ENCODE measurements at places on chromosomes 6 and 20.

GRCh38 chr6:146917182-146917581 is 287.0 kb upstream of the STXBP5 start:
- no peak for DNase-seq
- no peaks in the 10 kb centered on the region for H3K36me3 ChIP-seq
- peaks cover 12% of the 10 kb centered on the region for H3K4me1 ChIP-seq
- no peak overlapping the region for H3K4me3 ChIP-seq

GRCh38 chr6:166626177-166627032 is 646 bp downstream of the RPS6KA2 start:
- peak overlapping the region; percentile 90 for H3K27ac ChIP-seq
- no peaks in the 10 kb centered on the region for H3K36me3 ChIP-seq
- H3K4me1 ChIP-seq, result peaks cover 42% of the 10 kb centered on the region
- DNase-seq, result peak; percentile 77
- H3K27me3 ChIP-seq, result no peaks in the 10 kb centered on the region

- H3K4me3 ChIP-seq, result no peak overlapping the region
- no peaks in the 10 kb centered on the region for H3K4me1 ChIP-seq
- no peak overlapping the region for H3K27ac ChIP-seq
- peaks cover 43% of the 10 kb centered on the region for H3K27me3 ChIP-seq
Measured at GRCh38 chr20:63092660-63093215, 86.0 kb upstream of the BHLHE23 start.

DNA sequence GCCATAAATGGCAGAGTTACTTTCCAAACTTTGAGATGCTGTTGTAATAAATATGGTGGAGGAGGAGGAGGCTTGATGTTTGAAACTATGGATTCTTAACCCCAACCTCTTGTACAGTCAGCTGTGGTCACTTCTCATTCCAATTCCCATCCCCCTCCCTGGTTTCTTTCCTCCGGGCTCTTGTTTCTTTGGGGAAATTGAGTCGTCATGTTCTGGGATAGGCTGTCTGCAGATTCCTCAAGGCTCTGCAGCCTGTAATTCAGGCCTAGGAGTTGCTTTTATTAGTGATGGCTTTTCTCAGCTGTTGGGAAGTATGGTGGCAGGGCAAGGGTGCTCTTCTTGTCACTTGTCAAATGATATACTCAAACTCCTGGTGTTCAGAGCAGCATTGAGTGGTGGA is 2.6 kb downstream of the PTK7 start:
- H3K4me3 ChIP-seq, result no peak overlapping the region
- no peaks in the 10 kb centered on the region for H3K27me3 ChIP-seq
- H3K4me1 ChIP-seq, result peaks cover 14% of the 10 kb centered on the region
- DNase-seq, result no peak
- H3K36me3 ChIP-seq, result no peaks in the 10 kb centered on the region

- no peak for DNase-seq
- no peaks in the 10 kb centered on the region for H3K36me3 ChIP-seq
- no peak overlapping the region for H3K4me3 ChIP-seq
- peaks cover 8% of the 10 kb centered on the region for H3K27me3 ChIP-seq
- peaks cover 3% of the 10 kb centered on the region for H3K4me1 ChIP-seq
Measured at GRCh38 chr6:10891960-10892359, 5.1 kb downstream of the SYCP2L start.

DNA sequence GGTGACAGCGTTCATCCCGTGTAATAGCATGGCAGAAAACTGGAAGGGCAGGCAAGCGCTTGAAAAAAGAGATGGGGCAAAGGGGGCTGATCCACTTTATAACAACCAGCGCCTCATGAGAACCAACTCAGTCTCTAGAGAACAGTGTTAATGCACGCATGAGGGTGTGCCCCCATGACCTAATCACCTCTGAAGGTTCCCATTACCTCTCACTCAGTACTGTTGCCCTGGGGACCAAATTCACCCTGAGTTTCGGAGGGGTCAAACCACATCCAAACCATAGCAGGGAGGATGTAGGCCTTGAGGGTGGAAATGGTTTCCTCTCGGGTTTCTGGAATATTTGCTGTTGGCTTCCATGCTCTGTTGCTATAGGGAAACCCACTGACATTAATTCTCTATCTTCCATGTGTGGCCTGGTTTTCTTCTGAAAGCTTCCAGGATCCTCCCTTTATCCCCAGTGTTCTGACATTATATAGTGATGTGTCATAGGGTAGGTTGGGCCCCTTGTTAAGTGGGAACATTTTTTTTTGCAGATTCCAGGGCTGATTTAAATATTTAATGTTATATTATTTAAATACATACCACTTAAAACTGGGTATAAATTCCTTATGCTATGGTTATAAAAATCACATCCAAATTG is 65.2 kb downstream of the PPP1R14C start:
- H3K4me3 ChIP-seq, result no peak overlapping the region
- peaks cover 5% of the 10 kb centered on the region for H3K4me1 ChIP-seq
- no peak for DNase-seq
- H3K36me3 ChIP-seq, result no peaks in the 10 kb centered on the region
- H3K27me3 ChIP-seq, result no peaks in the 10 kb centered on the region
- no peak overlapping the region for H3K27ac ChIP-seq

DNA sequence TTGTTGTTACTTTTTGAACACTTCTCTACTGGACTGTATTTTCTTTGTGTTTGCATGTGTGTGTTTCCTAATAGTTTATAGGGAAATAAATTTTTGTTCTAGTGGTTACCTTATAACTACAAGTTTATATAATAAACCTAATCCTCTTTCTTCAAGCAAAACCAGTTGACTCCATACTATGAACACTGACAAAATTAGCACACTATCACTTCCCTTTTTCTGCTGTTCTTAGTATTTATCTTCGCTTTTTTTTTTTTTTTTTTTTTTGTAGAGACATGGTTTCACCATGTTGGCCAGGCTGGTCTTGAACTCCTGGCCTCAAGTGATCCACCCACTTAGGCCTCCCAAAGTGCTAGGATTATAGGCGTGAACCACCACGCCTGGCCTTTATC is 25.0 kb upstream of the C6orf62 start:
- H3K27me3 ChIP-seq, result no peaks in the 10 kb centered on the region
- no peak for DNase-seq
- H3K4me1 ChIP-seq, result no peaks in the 10 kb centered on the region
- H3K4me3 ChIP-seq, result no peak overlapping the region

DNA sequence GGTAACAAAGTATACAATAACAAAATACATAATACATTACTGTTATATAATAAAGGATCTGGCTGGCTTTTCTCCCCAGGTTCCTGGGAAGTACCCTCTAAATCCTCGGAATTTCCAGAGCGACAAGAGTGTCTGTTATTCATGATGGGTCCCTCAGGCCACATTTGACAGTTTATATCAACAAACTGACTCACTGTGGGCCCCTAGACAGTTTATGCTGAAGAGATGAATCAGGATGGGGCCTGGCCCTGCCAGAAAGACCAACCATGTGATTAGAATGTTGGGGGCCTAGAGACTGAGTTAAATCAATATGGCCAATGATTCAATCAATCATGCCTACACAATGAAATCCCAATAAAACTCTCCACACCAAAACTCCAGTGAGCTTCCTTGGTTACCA is 13.5 kb downstream of the USP45 start:
- H3K27ac ChIP-seq, result no peak overlapping the region
- H3K4me3 ChIP-seq, result no peak overlapping the region
- peaks cover 39% of the 10 kb centered on the region for H3K36me3 ChIP-seq
- DNase-seq, result no peak
- peaks cover 6% of the 10 kb centered on the region for H3K4me1 ChIP-seq

DNA sequence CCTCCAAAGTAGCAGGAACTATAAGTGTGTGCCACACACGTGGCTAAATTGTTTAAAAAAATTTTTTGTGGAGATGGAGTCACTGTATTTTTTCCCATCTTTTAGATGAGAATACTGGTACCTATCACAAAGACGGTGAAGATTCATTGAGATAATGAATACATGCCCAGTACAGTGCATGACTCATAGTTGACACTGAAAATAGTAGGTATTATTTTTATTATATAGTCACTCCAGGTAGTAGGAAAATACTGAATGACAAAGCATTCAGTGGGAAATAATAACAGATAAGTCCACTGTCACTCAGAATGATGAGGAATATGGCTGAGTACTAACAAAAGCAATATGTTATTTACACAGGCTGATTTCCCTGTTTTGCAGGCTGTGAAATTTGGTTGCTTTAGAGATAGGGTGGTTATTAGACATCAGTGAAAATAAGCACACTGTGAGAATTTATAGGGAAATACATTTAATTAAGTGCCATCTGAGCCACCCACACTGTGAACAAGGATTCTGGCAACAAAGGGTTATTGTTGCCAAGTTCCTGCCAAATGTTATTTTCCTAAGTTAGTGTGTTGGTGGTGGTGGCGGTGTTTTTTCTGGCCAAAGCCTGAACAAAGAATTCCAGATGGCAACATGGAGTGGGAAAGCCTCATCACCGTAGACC is 129.8 kb upstream of the FOXQ1 start:
- no peak for DNase-seq
- no peaks in the 10 kb centered on the region for H3K4me1 ChIP-seq
- H3K27me3 ChIP-seq, result no peaks in the 10 kb centered on the region
- H3K4me3 ChIP-seq, result no peak overlapping the region
- H3K36me3 ChIP-seq, result no peaks in the 10 kb centered on the region
- no peak overlapping the region for H3K27ac ChIP-seq

- H3K36me3 ChIP-seq, result no peaks in the 10 kb centered on the region
- H3K27me3 ChIP-seq, result no peaks in the 10 kb centered on the region
- DNase-seq, result no peak
- no peak overlapping the region for H3K4me3 ChIP-seq
- no peak overlapping the region for H3K27ac ChIP-seq
Measured at GRCh38 chr20:36320261-36320897, 14.2 kb downstream of the DLGAP4 start.

DNA sequence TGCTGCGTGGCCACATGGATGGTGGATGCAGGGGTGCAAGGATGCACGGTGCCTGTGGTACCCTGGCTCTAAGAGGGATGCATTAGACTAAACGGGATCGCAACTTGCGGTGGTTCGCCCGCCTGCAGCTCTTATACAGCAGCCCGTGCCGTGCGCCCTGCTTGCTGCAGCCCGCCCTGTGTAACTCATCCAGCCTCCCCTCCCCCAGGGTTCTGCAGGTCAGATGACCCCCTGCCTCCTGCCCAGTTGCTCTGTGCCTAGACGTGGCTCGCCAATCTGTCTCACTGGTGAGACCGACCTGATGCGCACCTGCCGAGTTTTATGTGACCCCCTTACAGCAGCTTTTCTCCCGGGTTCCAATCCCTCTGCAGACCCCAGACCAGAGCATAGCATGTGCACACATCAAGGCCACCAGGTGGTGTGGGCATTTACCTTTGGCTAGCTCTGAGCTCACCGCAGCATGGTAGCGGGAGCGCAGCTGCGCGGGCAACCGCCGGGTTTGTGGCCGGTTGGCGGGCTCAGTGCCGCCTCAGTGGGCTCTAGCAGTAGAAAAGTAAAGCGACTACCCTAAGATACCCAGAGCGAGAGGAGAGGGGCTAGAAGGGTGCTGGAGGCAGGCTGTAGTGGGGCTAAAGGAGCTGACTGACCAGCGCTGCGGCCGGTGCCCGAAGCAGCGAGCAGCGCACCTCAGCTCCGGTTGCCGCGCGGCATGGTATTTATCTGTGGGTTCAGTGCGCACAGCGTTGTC is 693 bp upstream of the GNAS-AS1 start:
- no peaks in the 10 kb centered on the region for H3K36me3 ChIP-seq
- H3K4me1 ChIP-seq, result peaks cover 3% of the 10 kb centered on the region
- peaks cover 74% of the 10 kb centered on the region for H3K27me3 ChIP-seq
- no peak overlapping the region for H3K27ac ChIP-seq

GRCh38 chr20:24610341-24611115 is 141.1 kb downstream of the SYNDIG1 start:
- no peaks in the 10 kb centered on the region for H3K36me3 ChIP-seq
- DNase-seq, result no peak
- no peak overlapping the region for H3K27ac ChIP-seq
- peaks cover 17% of the 10 kb centered on the region for H3K27me3 ChIP-seq
